ENCODE measurements at places on chromosomes 13 and 19.

- no peak for DNase-seq
Measured at GRCh38 chr13:50123002-50123401, 107.8 kb downstream of the KCNRG start.

GRCh38 chr13:79548902-79549301 lies 67.9 kb downstream of the NDFIP2 start:
- no peak for DNase-seq

DNA sequence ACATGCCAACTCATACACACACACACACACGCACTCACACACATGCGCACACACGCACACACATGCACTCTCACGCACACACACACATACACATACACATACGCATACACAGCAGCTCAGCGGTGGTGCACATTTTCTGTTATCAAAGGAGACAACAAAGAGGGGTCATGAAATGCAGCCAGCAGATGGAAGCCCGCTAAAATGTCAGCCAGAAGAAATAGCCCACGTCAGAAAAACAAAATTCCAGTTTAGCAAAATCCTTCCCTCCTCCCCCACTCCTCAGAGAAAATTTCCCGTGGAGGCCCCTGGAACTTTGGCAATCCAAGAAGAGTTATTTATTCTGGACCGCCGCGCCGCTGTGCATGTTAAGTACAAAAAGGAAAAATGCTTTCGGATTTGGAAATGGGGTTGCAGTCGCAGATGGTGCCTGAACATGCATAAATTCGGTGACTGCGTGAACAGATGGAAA lies 114.6 kb upstream of the VSTM2B start:
- no peak for DNase-seq

GRCh38 chr19:19214159-19214490 lies 2.4 kb downstream of the NCAN start:
- DNase-seq: no peak

DNA sequence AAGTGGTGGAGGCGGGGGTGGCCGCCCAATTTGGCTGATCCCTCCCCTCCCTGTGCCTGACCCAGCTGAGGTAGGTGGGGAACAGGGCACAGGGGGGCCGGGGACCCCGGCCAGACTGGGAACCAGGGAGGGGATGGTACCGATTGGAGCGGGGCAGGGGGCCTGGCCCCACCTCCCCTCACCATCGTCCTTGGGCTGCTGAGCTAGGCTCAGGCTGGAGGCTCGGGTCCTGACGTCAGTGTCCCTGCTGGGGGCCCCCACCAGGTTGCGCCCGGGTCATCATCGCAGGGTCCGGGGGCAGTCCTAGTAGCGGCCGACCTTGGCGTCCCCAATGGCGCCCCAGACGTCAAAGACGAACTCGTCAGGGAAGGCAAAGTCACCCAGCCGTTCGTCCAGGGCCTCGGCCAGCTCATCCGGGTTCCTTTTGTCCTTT lies 3.0 kb upstream of the PTGER1 start:
- DNase-seq: no peak
